ENCODE measurements at places on chromosomes 16 and 17.

- no peak for DNase-seq
Measured at GRCh38 chr16:74771656-74772315, 2.8 kb downstream of the FA2H start.

GRCh38 chr17:66865151-66865550, 30.2 kb downstream of the CACNG5 start:
- no peak for DNase-seq

DNA sequence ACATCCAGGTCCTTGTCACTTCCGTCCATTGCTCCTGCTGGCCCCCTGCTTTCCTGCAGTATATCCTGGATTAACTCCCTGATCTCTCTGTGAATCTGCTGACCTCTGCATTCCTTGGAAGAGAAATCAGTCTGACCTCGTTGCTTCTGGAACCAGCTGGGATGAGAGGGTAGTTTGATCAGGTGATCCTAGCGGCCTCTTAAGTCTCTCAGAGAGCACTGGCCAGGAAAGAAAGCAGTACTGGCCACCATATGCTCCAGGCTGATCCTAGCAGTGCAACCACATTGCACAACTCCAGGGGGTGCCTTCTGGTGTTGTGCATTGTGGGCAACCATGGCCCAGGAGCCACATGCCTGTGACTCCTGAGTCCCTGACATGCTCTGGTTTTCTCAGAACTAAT, 79.2 kb downstream of the ARHGAP23 start:
- no peak for DNase-seq

GRCh38 chr16:69190046-69190588, 3.2 kb downstream of the SNTB2 start:
- no peak for DNase-seq

GRCh38 chr17:66472123-66472522, 169.7 kb downstream of the PRKCA start:
- no peak for DNase-seq

GRCh38 chr16:86087896-86088230, 188.9 kb downstream of the IRF8 start:
- no peak for DNase-seq

DNA sequence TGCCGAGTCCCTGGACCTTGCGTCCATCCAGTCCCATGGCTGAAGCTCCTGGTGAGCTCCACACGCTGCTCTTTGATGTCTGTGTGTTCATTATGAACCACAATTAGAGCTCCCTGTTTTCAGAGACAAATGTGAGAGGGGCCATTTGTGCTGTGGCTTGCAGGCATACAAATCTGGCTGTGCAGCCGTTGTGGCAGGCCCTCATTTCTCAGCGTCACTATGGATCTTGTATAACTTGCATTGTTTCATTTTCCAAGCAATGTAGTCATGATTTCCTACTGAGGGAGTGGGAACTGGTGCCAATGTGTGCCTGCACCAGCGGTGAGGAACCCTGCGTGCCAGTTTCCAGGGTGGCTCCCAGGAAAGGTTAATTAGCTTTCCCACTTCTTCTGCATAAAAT, 542.6 kb downstream of the TMEM114 start:
- DNase-seq: no peak

DNA sequence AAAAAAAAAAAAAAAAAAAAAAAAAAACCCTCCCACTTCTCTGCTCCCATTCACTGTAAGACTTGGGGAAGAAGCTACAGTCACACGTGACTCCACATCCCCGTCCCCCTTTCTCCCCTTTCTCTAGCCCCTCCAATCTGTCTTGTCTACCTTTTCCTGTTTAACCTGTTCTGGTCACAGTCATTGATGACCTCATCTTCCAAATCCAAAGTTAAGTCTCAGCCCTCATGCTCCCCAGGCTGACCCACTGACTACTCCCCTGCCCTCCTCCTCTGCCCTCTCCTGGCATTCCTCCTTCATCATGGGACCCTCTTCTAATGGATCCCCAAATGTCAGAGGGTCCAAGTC, 1.6 kb upstream of the CDH5 start:
- DNase-seq: no peak

DNA sequence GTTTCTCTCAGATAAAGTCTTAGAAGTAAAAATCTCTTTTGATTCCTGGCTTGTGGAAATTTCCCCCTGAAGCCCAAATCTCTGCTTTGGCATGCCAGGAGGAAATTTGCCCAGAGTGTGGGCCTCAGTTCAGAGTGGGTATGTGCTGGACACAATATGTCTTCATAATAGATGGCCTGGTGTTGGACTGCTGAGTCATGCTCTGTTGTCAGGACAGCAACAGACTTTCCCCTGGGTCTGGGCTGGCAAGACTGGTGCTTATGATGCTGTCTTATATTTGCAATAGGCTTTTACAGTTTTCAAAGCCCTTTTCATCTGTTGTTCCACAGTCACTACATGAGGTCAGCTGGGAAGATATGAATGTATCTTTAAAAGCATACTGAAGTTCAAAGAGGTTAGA, 57.0 kb downstream of the SHISA9 start:
- no peak for DNase-seq

DNA sequence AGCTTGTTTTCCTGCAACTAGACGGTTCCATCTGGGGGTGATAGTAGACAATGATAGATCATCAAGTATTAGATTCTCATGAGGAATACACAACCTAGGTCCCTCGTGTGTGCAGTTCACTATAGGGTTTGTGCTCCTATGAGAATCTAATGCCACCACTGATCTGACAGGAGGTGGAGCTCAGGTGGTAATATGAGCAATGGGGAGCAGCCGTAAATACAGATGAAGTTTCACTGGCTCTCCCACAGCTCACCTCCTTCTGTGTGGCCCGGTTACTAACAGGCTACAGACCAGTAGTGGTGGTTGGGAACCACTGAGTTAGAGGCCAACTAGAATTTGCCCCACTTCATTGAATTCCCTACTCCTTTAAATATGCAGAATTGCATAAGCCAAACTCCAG, 147.5 kb upstream of the HSBP1 start:
- DNase-seq: no peak

DNA sequence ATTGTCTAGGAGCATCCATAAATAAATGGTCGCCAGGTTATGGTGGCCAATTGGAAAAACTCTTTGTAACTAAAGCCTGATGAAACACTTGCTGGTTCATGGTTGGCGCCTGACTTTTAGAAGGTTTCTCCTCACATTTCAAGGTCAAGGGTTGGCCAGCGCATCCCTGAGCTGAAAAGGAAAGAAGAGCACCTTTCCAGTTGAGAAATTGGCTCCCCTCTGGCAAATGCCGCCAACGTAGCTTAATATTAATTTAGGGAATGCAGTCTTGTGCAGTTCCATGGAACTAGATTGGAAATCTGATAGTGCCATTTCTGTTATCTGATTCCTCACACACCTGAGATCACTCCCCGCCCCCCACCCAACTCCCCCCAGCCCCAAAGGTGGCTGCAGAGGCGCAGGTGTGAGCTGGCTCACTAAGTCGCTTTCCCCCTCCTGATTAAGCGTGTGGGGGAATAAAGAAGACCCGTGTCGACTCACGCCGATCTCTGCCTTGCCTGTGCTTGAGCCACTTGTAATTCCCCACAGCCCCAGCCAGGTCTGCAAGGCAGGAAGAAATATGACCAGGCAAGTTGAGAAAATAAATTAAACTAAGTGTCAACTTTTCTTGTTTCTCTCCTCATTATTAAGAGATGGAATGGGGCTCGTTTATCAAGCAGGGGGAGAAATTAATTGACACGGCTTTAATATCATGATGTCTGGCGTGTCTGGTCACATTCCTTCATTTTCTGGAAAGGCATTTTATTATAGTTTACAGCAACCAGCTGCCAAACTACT, 157.7 kb downstream of the CCDC182 start:
- DNase-seq: no peak

DNA sequence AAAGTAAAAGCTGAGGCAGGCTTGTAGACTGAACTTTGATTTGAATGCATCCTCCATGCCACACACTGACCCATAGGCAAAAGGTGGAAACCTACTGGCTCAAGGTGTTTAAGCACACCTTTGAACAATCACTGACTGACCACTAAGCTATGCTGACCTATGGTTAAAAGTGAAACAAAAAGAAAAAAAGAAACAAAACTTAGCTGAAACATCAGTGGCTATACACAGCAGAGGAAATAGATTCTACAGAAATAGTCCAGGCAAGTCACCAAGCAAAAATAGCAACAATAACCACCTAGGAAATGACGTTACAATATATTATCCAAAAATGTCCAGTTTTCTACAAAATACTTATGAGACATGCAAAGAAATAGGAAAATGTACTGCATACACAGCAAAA, 60.2 kb downstream of the RPGRIP1L start:
- no peak for DNase-seq

DNA sequence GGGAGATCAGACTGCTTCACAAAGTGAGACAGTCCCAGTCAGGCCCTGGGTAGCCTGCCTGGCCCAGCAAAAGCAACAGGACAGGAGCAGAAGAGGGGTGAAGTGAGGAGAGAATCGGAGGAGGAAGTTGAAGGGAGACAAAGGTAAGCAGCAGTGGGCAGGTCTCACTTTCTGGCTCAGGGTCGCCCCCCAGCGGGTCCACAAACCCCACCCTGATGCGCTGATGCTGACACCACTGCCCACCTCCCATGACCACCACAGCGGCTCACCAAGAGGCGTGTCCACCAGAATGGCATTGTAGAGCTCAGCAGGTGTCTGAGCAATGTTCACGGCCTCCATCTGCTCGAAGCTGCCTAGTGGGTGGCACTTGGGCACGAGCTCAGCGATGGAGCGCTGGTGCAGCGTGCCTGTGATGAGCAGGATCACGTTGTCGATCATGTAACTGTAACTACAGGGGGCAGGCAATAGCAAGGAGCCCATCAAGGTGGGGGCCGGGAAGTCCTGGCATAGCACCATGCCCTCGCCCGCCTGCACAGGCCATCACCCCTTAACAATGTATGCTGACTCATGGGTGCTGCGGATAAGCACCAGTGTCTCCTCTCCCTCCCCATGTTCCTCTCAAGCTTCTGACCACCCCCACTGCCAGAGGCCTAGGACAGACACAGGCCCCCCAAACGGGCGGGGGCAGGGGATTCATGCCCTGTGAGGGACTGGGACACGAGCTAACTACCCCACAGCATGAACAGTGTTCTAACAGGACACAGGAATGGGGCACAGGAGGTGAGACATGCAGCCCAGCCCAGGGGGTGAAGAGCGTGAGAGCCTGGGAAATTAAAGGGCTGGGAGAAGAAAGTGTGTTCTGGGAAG, 13.6 kb downstream of the HSD11B2 start:
- no peak for DNase-seq

DNA sequence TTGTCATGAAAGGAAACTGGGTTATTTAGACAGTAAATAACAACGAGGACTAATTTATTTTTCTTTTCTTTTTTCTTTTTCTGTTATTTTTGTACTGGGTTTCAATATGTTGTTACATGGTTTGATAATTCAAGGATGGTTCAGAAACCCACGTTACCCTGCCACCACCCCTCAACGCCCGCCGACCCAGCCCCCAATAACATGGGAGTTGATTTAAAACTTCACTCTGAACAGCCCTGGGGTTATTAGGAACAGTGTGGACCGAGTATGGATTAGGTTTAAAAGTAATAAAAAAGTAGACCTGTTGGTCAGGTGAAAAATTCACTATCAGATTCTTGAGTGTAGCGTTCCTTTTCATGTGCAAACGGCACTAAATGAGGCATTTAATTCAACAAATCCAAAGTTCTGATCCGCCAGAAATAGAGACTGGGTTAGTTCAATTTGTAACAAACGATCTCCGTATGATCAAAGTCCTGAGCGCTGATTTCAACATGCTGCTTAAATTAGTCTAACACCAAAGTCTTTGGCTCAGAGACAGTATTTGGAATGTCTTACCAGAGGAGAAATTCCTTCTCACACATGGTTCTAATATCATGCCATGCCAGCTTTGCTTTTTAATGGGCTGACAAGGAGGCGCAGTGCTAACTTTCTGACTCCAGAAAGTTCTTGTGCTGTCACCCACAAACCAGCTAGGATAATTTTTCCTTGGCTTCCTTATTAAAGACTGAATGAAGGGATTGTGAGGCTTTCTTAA, 173.1 kb upstream of the IRX3 start:
- no peak for DNase-seq

DNA sequence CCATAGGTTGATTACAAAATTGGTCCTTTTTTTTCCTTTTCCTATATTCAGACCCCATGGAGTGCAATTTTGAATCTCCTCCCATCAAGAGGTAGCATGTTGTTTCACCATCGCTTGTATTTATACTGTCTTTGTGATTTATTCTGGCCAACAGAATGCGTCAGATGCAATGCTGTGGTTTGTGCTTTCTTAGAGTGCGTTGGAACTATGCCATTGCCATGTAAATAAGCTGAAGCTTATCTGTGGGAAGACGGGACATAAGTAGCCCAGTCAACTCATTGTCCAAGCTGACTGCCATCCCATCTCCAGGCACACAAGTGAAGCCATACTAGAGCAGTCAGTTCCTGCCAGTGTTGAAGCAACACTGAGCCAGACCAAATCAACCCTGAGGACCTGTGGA, 1339.3 kb upstream of the GOT2 start:
- DNase-seq: no peak

- no peak for DNase-seq
Measured at GRCh38 chr17:74603746-74604145, 11.7 kb upstream of the CD300LD start.

DNA sequence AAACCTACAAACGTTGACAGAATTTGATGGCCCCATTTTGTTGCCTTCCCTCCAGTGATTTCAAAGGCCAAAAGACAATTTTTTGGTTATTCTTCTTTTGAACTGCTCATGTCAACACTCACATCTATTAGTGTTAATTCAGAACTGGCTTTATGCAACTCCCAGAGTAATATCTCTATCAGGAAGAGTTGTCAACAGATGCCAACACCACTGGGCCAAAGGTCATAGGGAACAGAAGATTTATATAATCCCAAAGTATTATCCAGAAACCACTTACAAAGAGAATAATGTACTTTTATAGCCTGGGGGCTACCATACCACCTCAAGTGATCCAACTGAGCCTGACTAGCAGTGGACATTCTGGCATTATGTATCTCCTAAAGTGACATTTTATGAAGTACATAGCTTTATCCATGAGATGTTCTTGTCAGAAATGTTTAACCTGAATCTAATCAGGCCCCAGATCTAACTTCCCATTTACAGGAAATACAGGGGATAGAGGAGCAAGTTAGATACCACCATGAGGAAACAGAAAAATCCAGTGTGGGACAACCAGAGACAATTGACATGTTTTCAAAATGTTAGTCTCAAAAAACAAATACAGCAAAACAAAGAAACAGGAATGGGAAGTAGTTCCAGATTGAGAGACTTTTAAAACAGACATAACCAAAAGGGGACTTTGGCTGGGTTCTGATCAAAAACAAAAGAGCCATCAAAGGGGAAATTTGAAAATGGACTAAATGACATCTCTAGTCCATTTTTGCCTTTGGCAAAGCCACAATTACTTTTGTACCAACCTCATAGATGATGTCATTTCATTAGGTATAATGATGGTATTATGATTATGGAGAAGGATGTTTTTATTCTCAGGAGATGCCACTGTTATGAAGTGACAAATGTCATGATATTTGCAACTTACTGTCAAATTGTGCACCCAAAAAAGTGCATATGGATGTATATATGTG, 18.5 kb downstream of the FAM117A start:
- no peak for DNase-seq

- DNase-seq: no peak
Measured at GRCh38 chr16:66541388-66542355, 8.2 kb downstream of the TK2 start.

GRCh38 chr17:67137026-67137370, 92.6 kb downstream of the CACNG1 start:
- no peak for DNase-seq

GRCh38 chr17:8836821-8837562, 30.5 kb downstream of the PIK3R6 start:
- DNase-seq: no peak
